ENCODE measurements at places on chromosomes 5 and 9.
A peak's percentile ranks its signal among the peaks of the same experiment; 100 is the strongest.

- DNase-seq: no peak
Measured at GRCh38 chr9:92917176-92917800, 30.0 kb upstream of the FGD3 start.

DNA sequence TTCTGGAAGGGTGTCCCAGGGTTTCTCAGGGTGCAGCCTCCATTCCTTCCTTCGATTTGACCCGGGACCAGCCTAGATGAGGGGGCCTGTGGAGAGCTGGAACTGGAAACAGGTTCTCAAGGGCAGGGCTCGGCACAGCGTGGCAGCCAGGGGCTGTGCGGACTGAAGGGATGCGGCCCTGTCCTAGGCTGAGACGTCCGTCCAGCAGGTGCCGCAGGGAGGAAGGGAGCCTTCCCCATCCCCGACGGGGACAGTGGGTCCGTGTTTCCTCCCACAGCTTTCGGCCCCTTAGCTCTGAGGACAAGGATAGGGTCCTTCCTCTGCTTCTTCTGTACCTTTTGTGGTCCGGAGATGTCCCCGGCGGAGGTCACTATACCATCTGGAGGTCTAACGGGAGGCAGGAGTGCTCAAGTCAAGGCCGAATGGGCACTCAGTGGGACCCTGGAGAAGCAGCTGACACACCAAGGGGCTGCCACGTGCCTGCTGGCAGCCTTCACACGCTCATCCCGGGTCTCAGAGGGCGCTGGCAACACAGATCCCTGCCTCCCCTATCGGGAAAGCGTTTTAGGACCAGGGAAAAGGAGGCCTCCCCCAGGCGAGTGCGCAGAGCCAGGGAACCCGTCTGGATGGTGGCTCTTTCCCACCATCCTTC, 49.9 kb downstream of the USP20 start:
- peak; percentile 68 for DNase-seq

DNA sequence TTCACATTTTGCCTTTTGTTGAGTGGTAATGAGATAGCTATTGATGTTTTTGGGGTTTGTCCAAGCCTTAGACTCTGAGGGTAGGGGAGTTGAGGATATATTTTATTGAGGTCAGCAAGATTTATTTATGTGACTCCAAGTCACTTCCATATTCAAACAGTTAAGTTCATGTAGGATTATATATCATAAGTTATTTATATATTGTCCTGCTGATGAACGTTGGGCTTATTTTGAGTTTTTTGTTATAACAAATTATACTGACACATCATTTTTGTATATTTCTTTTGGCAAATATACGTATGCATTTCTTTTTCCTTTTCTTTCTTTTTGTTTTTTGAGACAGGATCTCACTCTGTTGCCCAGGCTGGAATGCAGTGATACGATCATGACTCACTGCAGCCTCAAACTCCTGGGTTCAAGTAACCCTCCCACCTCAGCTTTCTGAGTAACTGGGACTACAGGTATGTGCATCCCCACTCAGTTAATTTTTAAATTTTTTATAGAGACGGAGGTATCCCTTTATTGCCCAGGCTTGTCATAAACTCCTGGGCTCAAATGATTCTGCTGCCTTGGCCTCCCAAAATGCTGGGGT, 23.5 kb upstream of the IL12B start:
- no peak for DNase-seq

- no peak for DNase-seq
Measured at GRCh38 chr5:127585661-127586060, 63.2 kb upstream of the CTXN3 start.

- DNase-seq: peak; percentile 9
Measured at GRCh38 chr5:147223948-147224791, 10.7 kb upstream of the STK32A start.

DNA sequence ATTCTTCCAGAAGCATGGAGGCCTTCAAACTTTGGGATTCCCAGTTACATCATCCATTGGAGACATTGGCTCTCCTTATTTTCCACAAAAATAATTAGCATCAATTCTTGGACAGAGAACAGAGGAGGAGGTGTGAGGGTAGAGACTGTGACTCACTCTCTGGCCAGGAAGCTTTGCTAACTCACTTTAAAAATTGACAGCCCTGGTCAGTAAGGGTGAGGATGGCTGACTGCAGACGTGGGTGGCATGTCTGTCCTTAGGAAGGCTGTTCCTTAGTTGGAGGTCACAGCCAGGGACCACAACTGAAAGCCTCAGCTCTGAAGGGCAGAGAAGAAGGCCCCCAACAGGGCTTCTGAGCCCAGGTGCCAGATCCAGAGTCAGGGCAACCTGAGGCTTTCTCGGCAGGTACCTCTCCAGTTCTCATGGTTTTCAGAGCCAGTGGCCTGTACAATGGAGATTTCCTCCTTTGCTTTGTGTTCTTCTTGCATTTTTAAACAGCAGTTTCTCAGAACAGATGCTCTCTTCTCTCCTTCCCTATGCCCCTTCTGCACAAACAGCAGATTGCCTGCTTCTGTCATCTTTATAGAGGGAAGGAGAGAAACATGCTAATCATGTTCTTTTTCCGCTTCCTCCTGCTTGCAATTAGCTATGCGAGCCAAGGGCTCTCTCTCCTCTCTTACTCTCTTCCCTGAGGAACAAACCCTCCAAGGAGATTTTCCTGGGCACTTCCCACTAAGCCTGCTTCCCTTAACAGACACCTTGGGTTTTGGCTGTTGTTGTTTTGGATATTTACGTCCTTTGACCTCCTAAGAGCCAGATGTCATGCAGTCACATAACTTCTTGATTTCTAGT, 92.5 kb upstream of the ZNF366 start:
- DNase-seq: no peak

GRCh38 chr9:82673919-82674318, 389.0 kb downstream of the RASEF start:
- DNase-seq: no peak

- no peak for DNase-seq
Measured at GRCh38 chr5:100273846-100274580, 261.2 kb upstream of the FAM174A start.

DNA sequence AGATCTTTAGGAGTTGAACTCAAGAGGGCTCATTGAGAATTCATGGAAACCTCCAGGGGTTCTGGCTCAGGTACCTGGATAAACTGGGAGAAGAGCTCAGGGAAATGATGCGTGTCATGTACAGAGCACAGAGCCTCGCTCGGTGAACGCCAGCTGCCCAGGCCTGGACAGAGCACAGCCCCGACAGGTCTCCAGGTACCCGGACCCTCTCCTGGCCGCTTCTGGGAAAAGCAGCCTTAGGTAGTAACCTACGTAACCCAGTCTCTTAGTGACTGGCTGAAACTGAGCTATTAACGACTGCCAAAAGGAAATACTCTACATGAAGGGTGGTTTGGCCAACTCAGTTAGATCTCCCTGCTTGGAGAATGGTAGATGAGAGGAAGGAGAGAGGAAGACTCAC, 157.4 kb downstream of the TTLL11 start:
- no peak for DNase-seq

DNA sequence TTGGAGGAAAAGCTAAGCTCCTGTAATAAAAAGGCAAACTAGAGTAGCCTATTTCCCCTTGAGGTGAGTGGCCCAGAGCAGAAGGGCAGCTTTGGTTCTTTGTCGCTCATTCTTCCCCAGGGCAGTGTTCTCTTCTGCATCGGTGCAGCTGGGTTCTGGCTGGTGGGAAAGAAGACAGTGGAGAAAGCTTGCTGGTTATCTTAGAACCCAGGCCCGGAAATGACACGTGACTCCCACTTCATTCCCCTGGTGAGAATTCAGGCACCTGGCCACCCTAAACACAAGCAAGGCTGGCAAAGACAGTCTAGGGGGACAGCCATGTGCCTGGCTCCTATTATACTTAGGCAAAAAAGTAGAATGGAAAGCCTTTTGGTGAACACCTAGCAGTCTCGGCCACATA, 32.5 kb upstream of the GSN start:
- DNase-seq: no peak

GRCh38 chr5:175305251-175305650, 138.7 kb downstream of the DRD1 start:
- no peak for DNase-seq

DNA sequence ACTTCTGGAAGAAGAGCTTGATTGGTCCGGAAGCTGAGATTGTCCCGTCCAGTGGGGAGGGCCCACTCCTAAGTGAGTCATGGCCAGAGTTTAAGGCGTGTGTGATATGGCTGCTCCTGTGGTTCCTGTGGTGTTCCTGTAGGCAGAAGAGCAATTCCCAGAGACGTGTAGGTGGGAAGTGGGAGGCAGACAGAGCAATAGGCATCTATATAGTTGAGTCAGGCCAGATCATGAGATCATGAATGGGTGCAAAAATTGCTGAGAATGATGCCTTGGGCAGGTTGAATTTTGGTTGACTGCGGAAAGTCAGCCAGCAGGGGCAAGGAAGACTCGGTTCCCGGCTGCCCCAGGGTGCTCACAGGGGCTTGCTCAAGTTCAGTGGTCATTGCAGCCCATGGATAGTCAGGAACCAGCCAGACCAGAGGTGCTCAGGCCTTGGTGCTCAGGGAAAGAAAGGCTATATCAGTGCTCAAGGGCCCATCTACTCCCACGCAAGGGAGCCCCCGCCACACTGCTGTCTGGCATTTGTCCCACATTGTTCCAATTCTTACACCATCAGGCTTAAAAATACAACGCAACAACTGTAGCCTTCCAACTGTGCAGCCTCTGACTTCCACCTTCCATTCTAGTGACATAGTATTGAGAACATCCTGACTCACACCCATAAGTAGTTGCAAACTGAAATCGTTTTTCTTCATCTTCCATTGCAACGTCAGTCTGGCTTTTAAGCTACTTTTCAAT, 21.0 kb upstream of the GSN start:
- DNase-seq: no peak

DNA sequence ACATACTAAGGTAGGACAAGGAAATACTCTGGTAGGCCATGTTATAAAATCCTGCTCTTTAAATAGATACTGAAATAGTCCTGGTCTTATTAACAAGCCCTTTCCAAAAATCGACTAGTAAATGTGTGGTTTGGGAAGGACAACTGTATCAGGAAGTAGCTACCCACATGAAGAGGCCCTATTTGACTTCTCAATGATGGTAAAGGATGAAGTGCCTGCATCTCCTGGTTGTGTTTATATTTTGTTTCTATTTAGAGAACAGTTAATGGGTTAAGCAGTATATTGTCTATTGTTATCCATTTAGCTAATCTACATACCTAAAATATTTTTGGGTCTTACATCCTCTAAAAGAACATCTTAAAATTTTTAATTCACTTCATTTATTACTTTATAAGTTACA, 12.5 kb downstream of the GDF9 start:
- no peak for DNase-seq

- DNase-seq: no peak
Measured at GRCh38 chr9:114798780-114799427, 6.9 kb downstream of the TNFSF15 start.

DNA sequence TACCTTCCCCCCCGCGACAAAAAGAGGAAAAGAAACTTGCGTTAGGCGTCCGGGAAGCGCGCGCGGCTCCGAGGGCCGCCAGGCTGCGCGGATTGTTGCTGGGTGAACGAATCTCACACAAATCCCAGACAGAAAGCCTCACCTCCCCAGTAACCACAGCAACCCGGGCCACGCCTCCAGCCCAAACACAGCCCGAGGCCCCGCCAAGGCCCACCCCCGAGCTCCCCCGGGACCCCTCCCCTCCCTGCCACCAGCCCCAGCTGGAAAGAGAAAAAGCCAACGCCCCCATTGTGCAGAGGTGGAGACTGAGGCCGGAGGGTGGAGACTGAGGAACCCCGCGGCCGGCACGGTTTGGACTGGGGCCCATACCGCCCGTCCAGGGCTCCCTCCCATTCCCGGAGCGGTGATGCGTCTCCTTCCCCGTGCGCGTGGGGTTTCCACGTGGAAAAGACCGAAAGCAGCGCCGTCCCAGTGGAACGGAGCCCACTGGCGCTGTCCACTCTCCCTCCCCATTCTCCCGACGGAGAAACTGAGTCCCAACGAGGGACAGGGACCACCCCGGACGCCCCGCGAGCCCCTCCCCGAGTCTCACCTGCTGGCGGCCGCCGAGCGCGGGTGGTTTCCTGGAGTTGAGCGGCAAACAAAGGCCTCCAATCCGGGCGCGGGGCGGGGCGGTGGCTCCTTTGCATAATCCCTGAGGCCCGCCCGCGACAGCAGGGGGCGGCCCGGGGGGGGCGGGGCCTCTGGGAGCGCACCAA, 10.2 kb upstream of the AKNA start:
- peak; percentile 81 for DNase-seq

DNA sequence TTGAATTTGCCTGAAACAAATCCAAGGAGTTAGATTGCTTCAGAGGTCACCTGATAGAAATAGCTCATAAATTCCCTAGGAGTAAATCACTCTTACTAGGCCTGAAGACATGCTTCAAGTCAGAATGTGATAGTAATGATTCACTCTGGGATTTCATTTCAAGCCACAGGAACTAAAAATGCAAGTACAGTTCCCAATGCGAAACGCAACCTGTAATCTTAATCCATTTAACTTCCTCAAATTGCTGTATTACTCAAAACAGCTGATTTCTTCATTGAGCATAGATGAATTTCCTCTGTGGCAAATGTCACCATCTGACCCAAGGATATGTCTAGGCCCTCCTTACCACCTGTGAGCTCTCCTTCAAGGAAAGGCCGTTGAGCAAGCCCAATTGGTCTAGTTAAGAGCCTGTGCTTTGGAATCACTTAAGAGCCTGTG, 32.1 kb upstream of the IL6ST start:
- no peak for DNase-seq

DNA sequence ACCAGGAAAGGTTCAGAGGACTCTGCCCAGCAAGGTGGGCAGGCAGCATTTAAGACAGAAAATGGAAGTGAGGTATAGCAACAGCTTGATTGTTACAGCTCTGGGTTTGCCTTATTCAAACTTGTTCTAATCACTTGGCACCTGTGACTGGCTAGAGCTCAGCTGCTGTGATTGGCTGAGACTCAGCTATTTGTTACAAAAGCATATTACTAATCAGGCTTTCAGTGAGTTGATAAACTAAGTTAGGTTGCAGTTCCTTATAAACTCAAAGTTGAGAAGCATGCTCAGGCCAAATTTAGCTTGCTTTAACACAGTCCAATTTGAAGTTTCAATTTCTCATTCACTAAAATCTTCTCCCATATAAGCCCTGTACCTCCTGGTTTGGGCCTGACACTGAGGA, 56.3 kb downstream of the GDA start:
- DNase-seq: no peak

GRCh38 chr9:132588098-132588497, 5.7 kb downstream of the BARHL1 start:
- DNase-seq: no peak

- DNase-seq: no peak
Measured at GRCh38 chr9:136711751-136712689, at the start of gene DIPK1B. TSS of gene DIPK1B (plus strand) at chr9:136712572. CDS start at chr9:136712666, 94 bp downstream.

DNA sequence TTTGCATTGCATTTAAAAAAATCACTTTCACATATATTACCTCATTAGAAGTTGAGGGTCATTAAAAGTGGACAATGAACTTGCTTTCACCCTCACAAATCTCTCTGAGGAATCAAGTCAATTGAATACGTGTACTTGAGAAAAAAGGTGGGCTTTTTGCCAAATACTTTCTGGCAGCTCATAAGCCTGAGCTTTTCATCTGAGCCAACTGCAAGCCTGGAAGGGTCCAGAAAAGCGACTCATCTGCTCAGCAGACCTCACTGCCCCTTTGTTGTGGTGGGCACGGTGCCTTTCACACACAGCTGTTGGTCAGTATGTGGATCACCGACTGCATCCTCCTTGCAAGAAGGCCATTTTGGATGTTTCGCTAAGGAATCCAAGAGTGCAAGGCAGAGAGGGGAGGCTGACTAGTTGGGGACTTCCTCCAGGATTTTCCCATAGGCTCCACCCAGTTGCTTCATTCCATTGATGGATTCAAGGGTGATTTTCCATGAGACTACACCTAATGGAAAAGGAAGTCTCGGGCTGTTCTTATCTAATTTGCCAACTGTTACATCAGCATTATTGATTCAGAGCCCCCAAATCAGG, 564.7 kb downstream of the PDE4D start:
- DNase-seq: no peak
